Activated gamma-delta T cell (primary cell): ENCODE measurements at places on chromosomes 3 and 15.
A peak's percentile ranks its signal among the peaks of the same experiment; 100 is the strongest.

GRCh38 chr3:80050826-80051601 is 283.2 kb upstream of the ROBO1 start:
- DNase-seq: peak; percentile 9

DNA sequence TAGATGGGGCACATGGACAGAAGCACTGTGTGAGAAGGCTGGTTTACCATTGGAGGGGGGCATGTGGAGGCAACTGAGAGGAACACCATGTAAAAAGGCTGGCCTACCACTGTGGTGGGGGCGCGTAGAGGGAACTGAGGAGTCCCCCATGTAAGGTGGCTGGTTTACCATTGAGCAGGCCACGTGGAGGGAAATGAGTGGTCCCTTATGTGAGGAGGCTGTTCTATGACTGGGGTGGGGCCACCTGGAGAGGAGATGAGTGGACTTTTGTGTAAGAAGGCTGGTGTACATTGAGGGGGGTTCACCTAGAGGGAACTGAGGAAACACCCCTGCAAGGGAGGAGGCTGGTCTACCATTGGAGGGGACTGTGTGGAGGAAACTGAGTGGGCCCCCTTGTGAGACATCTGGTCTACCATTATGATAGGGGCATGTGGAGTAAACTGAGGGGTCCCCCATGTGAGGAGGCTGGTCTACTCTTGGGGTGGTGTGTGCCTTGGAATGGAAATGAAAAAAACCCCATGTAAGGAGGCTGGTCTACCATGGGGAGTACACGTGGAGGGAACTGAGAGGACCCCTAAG is 156.9 kb downstream of the FBLN2 start:
- no peak for DNase-seq

- DNase-seq: no peak
Measured at GRCh38 chr3:102124282-102124681, 275.0 kb downstream of the NFKBIZ start.

- DNase-seq: no peak
Measured at GRCh38 chr3:172072543-172072942, 33.2 kb downstream of the FNDC3B start.

DNA sequence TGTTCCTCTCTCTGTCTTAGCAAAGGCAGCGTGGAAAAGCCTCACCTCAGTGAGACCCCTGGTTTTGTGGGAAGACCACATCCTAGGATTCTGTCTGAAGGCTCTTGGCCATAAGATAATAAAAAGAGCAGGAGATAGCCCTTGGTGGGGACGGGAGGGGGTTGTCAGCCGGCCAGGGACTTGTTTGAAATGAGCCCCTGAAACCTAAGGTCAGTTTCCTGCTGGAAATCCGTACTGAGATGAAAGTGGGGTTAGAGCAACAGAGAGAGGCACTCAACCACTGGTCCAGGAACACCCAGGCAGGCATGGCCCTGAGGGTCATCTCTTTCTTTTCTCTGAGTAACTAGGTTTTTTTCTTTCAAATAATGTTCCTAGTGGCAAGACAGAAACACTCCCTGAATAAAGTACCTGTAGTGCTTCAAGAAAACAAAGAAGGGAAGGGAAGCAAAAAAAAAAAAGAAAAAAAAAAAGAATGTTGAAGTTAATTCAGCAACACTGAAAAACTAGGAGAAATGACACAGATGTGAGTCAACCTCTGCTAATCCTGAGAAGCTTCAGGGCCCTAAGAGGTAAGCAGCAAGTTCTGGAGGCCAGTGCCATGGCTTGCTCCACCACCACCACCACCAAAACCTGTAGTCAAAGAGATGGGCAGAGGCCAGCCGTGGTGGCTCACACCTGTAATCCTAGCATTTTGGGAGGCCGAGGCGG is 3.2 kb downstream of the ITGB5 start:
- DNase-seq: no peak

DNA sequence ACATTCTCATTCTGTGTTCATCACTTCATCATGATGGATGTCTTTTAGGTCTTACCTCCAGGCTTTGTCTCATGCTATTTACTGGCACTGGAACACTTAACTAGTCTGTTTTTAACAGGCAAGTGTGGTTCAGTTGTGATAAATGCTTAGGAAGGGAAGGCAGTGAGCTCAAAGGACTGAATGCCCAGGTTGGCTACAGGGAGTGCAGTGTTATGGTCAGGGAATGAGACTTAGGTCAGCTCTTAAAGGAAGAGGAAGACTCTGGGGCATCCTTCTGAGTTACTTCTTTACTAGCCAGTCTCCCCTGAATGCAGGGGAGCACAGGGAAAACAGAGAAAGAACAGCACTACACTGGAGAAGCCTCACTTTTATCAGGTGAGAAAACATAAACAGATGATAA is 72.6 kb downstream of the TGFBR2 start:
- no peak for DNase-seq

DNA sequence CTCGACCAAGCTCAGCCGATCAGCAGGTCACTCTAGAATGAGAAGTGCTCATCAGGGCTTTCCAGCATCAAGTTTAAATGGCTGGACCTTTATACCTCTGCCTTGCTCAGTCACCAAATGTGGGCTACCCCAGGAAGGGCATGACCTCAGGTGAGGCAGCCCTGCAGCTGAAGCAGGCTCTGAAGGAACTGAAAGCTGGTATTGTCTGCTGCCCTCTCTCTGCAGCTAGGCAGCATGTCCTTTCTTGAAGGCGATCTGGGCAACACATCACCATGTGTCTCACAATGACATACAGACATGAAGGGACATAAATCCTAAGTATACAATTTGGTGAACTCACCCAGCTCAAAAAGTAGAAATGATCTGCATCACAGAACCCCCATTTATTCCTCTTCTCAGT is 38.7 kb upstream of the ARID3B start:
- no peak for DNase-seq
